ENCODE measurements at places on chromosomes 7 and 10.

DNA sequence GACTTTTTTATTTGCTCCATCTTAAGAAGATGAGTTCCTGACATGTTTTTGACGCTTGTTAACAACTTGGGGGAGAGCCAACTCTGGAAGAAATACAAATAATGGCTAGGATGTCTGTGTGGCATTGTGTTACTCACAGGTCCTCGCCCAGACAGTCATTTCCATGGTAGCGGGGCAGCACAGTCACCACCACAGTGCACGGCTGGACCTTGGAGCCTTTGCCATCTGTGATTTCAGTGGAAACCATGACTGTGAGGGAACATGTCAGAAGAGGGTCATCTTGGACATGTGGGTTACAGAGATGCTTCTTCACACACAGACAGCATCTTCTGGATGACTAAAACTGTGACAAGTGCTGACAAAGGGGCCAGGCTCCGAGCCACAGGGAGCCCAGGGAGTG is 74.5 kb downstream of the PKD1L1 start:
- DNase-seq, result no peak

GRCh38 chr7:891805-892204 is 15.5 kb downstream of the GET4 start:
- no peak for DNase-seq

- DNase-seq, result no peak
Observed at GRCh38 chr10:24207781-24208611, 942 bp upstream of the KIAA1217 start.

GRCh38 chr7:7943951-7944350 is 24.6 kb upstream of the GLCCI1 start:
- DNase-seq, result no peak

GRCh38 chr7:112422842-112423496 is 27.3 kb upstream of the IFRD1 start:
- peak; percentile 20 for DNase-seq

DNA sequence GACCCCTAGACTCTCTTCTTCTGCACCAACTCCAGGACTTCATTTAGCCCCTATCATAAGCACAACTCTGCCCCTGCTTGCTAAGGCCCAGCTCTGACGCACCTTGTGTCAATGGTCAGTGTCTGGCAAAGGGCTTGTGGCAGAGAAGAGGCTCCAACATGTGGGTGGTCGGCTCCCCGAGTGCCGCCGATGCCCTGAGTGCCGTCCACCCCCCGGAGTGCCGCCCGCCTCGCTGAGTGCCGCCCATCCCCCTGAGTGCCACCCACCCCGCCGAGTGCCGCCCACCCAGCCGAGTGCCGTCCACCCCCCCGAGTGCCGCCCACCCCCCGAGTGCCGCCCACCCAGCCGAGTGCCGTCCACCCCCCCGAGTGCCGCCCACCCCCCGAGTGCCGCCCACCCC is 50.3 kb downstream of the ASB13 start:
- DNase-seq, result no peak

DNA sequence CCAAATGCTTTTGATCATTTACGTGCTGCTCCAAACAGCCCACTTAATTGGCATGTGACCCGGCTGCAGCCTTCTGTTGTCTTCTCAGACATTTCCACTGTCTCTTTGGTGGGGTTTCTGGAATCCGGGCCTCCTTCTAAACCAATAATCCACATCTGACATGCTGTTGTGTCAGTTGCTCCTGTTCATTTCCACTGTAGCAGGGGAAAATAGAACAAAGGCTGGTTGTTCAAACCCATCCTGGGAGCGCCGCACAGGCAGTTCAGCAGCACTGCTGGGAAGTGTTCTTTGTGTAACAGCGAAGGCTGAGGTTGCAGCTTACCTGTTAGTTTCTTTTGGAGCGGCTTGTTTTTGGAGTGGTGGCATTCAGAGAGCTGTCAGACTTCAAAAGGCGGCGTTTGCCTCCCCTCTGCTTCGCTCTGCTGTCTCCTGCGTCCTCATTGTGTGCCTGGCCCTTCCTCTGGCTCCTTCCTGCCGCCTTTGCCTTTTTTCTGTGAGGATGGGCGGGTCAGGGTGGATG is 149.4 kb downstream of the SNX10 start:
- DNase-seq, result no peak

DNA sequence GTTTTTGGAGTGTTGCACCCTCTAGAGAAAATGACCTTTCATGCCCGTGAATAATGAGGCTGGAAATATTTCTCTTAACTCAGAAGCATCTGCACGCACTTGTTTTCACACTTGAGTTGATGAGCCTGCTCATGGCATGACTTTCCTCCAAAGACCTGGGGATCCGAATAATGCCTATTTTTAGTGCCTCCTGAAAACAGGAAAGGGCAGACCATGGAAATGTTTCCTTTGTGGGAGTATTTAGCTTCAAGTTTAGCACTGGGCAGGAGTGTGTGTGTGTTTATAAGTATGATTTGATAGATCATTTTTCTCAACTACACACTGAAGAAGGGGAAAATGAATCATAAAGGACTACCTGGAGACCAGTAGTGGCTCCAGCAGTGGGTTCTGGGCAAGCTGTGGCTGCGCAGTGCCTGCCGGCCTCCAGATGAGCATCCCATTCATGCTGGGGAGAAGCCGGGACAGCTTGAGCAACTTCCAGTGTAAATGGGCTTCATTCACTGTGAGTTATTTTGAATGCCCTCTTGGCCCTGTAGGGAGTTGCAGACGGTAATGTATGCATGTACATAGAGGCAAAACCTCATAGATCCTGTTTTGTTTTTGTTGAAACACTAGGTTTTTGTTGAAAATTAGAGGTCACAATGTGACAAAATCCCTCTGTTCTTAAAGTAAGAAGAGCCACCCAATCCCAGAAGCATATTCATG is 117.8 kb upstream of the INSYN2A start:
- DNase-seq, result no peak

DNA sequence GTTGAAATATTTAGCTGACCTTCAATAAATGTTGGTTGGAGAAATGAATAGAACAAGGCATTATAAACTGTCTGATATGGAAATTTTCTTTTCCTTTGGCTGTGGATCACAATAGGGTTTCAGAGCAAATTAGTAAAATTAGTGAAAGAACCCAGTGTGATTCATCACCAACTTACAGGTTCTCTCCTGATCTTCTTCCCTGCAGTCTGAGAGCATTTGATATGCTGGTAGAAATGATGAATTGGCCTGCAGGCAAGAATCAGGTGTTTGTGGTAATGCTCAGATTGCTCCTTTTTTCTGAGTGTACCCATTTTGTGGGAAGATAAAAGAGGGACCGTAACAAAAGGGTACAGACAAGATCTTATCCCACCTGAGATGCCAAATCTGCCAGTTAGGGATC is 51.9 kb downstream of the BTAF1 start:
- DNase-seq, result no peak

GRCh38 chr10:51399840-51400239 is 299.6 kb downstream of the CSTF2T start:
- DNase-seq, result no peak

GRCh38 chr7:43769281-43769680 is 10.8 kb downstream of the BLVRA start:
- no peak for DNase-seq

GRCh38 chr10:98474628-98475027 is 27.9 kb upstream of the HPS1 start:
- no peak for DNase-seq

- DNase-seq, result no peak
Observed at GRCh38 chr10:29486433-29486832, 148.3 kb downstream of the SVIL start.

GRCh38 chr10:62907470-62908212 is 91.5 kb upstream of the EGR2 start:
- DNase-seq, result no peak

GRCh38 chr7:43756368-43757072 is 2.0 kb upstream of the BLVRA start:
- DNase-seq, result no peak

- no peak for DNase-seq
Observed at GRCh38 chr7:116679500-116679899, 7.5 kb downstream of the MET start.

DNA sequence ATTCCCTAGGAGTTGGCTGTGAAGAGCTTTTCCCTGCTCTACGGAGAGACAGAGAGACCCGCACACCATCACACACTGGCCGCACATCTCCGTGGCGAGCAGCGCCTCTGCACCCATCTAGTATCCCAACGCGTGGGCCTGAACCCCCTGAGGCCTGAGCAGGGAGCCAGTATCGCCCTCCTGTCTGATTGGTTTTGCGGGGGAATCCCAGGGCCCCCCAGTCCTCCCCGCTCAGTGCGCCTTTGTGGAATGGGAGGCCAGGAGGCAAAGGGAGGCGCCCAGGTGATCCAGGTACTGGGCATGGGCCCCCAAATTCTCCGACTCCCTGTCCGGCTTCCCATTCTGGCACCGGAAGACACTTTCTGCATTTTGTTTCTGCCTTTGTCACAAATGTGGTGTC is 344.3 kb downstream of the GLRX3 start:
- no peak for DNase-seq

- DNase-seq, result no peak
Observed at GRCh38 chr10:35307297-35307696, 29.0 kb upstream of the CCNY start.

DNA sequence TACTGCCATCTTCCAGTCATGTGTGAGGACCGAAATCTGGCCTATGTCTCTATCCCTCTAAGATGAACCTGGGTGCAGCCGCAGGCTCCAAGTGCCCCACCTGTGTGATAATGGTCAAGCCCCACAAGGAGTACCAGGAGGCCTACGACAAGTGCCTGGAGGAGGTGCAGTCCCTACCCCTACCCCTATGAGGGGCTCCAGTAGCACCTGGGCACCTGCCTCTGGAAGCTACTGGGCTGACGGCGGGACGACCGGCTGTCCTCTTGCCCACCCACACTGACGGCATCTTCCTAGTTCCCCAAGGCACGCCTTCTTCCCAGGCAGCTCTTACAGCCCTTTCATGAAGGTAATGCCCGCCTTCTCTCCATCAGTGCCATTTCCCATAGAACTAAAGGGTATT is 47.4 kb downstream of the HOXA1 start:
- no peak for DNase-seq

- no peak for DNase-seq
Observed at GRCh38 chr7:128876127-128876526, 13.5 kb downstream of the ATP6V1F start.

- no peak for DNase-seq
Observed at GRCh38 chr7:47787249-47788069, 160.8 kb downstream of the PKD1L1 start.

DNA sequence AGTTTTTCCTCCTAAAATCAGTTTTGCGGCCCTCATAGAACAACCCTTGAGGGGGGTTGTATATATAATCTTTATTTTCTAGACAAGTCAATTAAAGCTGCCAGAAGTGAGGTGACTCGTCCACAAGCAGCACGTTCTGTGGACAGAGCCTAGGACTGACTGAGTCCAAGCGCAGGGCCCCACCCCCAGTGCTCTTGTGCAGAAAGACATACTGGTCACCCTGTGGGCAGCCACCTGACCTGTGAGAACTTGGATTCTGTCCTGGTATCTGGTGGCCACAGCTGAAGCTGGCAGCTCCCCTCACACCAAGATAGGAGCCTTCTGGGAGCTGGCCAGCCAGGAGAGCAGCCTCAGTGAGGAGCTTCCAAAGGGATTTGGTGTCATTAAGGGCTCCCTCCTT is 89.3 kb downstream of the GRK5 start:
- DNase-seq, result no peak

- DNase-seq, result no peak
Observed at GRCh38 chr10:124279298-124279697, 139.4 kb downstream of the OAT start.

- no peak for DNase-seq
Observed at GRCh38 chr10:1044146-1044545, 4.8 kb downstream of the IDI1 start.

- no peak for DNase-seq
Observed at GRCh38 chr10:4385231-4385870, 440.7 kb upstream of the AKR1E2 start.

DNA sequence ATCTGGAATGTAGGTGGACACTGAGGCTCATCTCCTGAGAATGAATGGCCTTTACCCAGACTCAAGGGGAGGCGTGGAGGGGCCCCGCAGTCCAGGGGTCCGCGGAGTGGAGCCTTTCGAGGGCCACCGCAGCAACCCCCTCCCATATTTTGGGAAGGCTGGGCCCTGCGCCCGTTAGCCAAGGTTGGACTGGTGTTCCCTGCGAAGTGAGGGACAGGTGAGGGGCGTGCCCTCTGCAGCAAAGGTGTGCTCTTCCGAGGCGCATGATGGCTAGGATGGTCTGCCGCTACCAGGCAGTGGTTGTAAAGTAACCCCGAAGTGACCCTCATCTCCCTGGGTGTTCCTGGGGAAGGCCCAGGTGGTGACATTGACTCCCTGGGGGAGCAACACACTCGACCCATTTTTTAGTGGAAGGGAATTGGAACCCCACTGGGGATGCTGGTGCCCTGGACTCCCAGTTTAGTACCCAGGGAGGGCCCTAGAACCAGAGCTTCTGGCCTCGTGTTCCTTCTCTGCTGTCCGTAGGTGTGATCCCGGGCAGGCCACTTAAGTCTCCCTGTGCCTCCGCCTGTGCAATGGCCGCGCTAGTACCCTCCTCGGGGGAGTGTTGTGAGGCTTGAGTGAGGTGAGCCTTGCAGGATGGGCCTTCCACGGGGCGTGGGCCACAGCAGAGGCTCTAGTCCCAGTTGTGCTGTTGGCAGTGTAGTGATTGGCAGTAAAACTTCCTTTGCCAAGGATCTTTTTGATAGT is 779 bp downstream of the FAM241B start:
- DNase-seq, result no peak

DNA sequence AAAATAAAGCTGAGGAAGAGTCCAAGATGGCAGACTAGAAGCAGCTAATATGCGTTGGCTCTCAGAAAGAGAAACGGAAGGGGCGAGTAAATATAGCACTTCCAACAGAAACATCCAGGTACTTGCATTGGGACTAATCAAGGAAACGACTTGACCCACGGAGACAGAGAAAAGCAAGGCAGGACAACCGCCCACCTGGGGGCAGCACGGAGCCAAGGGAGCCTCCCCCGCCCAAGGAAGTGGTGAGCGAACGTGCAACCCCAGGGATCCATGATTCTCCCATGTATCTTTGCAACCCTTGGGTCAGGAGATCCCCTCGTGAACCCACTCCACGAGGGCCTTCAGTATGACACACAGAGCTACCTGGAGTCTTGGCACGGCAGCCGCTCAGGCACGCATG is 45.4 kb upstream of the GRM3 start:
- no peak for DNase-seq

DNA sequence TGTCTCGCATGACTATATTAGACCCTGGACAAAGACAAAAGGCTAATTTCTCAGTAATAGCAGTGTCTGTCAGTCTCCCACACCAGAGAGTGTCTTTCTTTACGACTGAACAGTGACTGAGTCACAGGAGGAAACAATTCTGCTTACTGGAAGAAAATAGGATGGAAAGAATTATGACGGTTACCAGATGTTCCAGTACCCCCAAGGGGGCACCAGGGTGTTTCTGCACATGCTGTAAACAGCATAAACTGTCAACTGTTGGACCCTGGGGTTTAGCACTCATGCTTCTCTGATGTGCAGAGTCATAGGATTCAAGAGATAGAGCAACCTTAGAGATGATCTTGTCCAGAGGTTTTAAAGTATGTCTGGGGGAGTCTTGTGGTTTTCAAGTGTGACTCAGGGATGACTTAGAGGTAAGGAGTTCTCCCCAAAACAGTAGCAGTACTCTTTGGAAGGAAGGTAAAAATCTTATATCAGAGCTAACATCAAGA is 291.7 kb downstream of the THSD7A start:
- DNase-seq, result no peak
